Renal pelvis (tissue), 12 donors: ENCODE measurements at places on chromosomes 6 and 20. TPM values are rescaled to one million over a fixed set of nuclear protein-coding genes. Genes with fewer than 3 reads are reported as not detected.

GRCh38 chr6:193773-194310 is 98.4 kb upstream of the DUSP22 start:
- DNase-seq = no peak

DNA sequence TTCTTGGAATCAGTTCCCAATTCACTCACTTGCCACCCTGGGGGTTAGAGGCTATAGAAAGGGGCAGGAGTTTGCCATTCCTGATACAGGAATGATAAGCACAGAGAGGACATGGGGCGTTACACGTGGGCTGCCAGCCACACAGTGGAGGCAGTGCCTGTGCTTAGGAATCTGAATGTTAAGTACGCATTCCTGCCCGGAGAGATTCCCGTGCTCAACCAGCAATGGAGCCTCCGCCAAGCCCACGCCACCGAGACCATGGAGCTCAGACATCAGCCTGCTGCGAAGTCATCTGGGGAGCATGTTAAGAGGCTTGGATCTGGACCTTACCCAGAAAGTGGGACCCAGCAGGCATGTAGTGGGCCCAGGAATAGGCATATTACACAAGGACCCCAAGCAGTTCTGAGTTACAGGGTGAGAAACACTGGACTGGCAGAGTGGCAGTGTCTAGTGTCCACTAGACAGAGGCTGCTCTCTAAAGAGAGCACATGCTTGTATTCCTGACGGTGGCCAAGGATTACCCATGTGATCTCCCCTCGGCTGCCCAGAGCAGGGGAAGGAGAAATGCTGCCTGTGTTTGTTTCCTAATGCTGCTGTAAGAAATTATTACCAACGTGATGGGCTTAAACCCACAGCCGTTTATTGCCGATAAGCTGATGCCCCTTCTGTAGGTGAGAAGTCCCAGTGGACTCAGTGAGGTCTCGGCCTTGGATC is 138.2 kb downstream of the BMP7 start:
- no peak for DNase-seq

DNA sequence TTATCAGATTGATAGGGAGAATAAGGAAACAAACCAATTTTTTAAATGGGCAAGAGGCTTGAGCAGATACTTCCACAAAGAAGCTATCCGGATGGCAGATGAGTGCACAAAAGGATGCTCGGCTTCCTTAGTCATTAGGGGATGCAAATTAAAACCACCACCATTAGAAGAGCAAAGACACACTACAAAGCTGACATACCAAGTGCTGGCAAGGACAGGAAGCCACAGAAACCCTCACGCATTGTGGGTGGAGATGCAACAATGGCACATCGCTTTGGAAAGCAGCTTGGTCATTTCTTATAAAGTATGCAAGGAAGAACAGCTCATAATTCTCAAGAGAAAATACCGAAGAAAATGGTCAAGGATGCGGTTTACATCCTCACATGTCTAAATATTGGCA is 19.8 kb downstream of the BFSP1 start:
- no peak for DNase-seq

DNA sequence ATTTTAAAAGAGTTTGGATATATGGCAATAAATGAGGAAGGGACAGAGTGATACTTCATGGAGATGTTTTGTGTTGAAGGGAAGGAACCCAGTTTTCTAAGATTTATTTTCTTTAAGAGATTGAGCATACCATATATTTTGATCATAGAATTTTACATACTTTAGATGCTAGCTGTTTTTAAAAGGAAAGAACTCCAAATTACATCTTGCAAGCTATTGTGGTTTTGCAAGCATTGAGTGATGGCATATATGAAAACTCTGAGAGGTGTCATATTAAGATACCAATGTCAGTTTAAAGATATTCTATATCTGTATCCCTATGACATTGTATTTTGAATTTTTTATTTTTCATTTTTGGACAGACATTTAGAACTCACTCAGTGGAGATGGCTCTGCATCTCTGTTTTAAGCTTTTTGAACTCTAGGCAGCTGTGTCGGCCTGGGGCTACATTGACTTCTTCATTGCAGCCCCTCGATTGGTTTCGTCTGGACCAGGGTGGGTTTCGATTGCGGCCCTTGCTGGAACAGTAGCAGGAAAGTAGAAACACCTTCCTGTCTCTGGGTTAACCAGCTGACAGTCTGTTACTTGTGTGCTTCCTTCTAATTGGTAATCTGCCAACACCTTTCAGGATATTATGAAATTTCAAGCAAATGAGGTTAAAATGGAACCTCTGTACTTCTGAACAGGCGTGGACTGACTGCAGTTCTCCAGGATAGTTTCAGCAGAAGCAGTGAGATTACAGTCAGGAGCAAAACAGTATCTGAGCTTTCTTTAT is 14.0 kb downstream of the IGF2R start:
- no peak for DNase-seq

Gene LTB
- polyA plus RNA-seq = 2.0 TPM

Gene ADGRB3
- 2.8 TPM for polyA plus RNA-seq
